ENCODE measurements at places on chromosomes 1 and 21.

DNA sequence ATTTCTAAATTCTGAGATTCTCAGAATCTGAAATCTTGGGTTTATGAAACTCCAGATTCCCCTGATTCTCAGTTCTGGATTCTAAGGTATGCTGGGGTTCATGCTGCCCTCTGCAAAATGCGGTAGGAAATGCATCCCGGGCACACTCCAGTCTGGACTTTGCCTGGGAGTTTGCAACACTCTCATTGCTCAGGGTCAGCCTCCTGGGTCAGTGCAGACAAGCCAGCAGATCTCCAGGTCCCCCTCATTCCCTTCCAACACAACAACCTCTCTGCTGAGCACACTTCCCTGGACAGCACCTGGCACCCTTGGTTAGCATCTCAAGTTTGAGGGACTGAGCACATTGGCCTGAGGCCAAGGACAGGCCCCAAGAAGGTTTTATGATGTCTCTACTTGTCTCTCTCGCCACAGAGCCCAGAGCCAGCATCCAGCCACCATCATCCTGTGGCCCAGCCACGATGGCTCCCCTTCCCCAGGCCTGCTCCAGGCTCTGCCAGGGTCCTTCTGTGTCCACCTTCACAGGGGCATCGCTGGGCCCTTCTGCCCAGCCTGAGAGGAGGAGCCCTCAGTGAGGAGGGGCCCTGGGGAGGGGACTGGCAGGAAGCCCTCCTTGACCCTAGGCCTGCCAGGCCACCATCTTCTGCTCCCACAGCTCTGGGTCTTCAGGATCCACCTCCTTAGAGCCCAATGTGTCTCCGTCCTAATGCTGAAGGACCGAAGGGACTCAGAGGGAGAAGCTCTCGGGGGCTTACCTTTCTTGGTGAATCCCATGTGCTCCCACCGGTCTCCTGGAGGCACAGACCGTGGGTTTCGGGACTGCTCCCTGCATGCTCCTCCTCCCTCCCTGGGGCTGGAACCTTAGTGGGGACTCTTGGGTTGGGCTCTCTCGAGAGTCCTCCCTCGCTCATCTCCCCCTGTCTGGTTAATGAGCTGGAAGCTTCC, 550.7 kb downstream of the PTPRU start:
- no peak for DNase-seq

DNA sequence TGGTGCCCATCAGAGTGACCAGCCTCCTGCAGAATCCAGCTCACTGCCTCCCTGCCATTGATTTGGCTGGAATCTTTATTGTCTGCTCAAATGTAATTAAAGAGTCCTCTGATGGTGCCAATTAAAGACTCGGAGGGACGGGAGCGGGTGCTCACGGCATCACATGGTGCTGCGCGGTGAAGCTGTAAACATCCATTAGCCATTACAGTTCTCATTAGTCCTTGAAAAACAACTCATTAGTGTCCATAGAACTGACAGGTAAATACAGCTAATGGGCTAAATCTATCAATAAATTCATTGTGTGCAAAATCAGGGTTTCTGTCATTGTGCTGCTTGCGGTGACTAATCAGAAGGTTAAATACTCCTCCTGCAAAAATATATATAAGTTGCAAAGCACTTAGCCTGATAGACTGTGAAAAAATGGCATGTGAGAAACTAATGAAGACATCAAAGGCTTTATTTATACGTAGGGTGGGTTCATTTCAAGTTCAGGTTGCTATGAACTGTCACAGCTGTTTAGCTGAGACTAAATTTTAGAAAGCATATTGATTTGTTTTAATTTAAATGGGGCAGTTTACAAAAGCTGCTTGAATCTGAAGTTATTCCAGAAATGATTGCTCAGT, 289.8 kb upstream of the POU3F1 start:
- no peak for DNase-seq

DNA sequence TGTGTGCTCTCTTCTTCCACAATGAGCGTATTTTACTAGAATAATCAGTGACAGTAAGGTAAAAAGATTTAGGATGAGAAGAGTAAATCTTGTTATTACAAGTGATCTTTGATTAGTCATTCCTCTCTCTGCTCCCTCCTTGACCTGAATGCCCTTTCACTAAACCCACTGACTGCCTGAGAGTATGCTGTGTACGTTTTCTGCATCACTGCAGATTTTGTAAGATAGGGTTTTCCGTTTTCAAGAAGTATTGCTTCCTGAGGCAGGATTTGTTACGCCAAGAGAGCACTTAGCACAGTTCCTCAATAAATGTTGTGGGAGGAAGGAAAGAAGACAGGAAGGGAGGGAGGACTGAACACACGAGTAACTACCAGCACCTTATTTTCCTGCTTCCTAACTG, 7.7 kb upstream of the LAMB3 start:
- DNase-seq = no peak

DNA sequence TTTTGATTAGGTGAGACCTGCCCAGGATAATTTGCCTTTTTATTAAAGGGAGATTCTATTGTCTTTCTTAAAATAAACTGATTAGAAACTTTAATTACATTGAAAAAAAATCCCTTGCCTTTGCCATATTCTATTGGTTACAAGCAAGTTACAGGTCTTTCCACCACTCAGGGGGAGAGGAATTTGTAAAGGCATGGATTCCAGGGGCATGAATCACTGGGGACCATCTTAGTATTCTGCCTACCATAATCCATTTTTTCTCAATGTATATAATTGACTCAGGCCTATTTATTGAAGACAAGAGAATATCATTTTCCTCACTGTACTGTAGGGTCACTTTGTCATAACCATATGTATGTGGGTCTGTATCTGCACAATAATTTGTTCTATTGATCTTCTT, 124.3 kb upstream of the PDE4B start:
- no peak for DNase-seq

DNA sequence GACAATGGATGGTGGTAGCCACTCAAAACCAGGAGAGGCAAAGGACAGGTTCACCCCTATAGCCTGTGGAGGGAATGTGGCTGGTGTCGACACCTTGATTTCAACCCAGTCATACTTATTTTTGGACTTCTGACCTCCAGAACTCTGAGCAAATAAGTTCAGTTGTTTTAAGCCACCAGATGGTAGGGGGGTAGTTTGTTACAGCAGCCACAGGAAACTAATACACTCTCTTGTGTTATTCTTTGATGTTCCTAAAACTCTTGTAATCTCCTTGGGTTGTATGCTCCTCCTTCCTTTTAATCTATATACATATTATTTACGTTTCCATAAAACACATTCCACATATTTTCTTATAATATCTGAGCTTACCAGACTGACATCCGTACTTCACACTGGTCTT, 65.9 kb downstream of the ZBTB18 start:
- DNase-seq = no peak

DNA sequence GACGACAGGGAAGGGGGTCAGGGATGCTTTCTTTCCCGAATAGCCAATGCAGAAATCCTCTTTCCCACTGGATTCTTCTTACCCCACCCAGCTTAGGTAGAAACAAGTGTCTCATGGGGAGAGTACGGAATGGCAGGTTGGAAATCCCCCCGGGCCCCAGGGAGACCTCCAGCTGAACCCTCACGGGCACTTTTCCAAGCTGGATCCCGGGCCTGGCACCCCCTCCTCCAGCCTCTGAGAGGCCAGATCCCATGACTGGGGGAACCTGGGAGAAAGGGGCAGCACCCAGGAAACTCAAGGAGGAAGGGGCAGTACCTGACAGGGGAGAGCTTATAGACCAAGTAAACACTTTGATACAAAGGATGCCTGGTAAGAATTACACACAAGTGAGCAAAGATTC, 1.3 kb downstream of the PKP1 start:
- DNase-seq = no peak

DNA sequence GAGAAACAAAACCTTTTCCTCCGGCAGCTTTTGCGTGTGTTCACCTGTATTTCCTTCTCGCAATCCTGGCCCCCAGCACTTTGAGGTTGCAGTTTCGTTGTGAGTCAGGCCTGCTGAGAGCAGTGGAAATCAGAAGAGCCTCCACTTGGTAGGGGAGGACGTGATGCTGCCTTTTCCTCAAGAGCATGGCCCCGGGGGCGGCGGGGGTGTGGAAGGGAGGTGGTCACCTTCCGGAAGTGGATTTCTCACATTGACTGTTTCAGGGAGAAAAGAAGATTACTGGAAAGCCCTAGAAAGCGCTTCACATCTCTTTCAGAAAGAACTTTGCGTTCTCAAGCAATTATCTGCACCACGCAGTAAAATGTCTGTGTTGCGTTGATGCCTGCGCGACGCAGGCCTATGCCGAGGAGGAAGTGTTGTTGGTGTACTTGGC, 12.2 kb upstream of the IL10 start:
- DNase-seq = peak; percentile 85

DNA sequence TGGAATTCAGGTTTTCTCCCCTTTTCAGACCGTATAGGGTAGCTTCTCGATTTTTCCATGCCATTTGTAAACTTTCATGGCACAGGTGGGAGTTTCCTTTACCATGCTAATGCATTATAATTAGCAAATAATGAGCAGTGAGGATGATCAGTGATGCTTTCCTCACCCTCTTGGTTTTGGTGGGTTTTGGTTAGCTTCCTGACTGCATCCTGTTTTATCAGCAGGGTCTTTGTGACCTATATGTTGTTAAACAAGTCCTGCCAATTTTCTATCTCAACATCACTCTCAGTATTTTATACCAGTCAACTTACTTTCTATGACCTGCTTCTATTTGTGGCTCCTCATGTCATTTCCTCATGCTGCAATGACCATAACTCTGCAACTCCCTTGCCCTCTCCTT, 1345.1 kb downstream of the NCAM2 start:
- no peak for DNase-seq

DNA sequence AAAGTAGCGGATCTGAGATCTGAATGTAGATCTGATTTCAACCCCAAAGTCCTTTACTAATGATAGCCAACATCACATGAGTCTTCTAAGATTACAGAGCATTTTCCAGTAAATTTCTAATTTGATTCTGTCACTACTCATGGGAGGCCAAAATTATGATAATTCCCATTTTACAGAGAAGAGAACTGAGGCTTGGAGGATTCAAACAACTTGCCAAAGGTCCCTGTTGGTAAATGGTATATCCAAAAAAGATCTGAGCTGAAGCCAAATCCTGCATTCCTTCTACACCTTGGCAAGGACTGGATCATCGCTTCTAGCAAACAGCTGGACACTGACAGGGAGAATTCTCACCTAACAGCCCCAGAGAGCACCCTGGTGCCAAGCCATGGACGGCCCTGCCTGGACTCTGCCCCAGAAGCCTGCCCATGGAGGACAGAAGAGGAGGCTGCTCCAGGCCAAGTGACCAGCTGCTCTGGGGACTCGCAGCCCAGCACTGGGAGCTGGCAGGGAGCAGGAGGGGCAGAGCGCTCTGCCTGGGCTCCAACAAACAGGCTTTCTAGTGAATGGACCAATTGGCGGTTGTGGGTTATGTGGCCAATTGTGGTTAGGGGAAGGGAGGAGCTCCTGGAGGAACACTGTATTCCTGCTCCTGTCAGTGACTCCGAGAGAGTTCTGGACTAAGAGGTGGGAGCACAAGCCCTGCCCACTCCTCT, 6.4 kb upstream of the CSF1 start:
- no peak for DNase-seq

DNA sequence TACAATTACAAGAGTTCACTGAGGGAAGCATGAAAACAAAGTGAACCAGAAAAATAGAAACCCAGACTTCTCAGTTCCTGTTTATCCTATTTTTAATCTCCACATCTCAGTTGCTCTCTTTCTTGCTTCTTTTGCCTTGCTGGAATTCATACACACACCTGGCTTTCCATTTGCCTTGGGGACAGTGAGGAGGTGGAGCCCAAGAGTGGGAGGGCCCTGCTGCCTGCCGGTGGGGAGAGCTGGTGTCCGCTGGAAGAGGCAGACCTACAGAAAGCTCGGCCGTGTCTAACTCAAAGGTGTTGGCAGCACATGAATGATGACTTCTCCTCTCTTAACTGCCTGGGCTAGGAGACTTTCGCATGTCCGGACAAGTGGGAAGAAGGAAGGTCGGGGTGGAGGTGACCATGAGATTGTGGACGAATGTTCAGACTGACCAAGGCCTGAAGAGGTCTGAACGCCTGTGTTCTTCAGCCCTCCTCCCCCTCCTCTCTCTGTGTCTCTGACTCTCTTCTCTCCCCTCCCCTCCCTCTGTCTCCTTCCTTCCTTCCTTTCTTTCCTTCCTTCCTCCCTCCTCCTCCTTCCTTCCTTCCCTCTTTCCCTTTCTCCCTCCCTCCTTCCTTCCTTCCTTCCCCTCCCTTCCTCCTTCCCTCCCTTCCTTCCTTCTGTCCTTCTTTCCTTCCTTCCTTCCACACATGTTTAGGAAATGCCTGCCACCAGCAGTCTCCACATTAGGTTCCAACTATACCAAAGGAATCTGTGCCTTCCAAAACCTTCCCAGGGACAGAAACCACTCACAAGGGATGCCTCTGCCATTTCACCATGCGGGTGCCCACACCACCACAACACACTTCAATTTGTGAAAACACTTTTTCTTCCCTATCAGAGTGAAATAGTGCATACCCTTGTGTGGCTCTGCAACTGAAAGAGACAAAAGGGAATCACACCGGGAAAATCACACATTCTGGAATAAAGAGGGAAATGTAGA, 157.3 kb upstream of the RUNX1 start:
- no peak for DNase-seq

DNA sequence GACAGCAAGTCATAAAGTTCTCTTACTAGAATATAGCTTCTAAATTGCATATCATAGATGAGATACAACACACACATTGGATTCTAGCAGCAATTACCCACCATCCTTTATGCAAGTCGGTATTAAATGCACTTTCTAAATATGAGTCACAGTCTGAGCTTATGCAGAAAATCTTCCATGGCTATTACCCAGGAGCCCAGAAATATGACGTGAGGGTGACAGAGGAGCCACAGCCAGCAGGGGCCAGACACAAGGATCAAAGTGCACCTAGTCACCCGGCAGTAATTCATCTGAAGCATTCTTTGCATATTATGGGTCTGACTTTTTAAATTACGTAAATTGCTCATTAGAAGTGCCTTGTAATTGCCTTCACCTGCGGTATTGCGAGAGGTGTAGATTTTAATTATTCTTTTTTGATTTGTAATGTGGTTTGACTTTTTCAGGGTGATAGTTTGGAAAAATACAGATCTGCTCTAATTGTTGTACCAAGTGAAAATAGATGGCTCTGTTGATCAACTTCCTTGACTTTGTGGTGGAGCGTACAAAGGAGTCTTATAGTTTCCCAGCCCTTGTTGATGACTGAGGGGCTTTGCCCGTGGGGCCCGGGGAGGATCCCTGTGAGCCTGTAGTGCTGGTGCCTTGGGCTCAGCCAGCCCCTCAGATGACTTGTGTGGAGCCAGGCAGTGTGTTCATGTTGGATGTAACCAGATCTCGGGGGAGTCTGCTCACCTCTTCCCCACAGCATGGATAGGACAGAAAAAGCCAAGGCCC, 470.0 kb upstream of the VAMP3 start:
- DNase-seq = no peak

DNA sequence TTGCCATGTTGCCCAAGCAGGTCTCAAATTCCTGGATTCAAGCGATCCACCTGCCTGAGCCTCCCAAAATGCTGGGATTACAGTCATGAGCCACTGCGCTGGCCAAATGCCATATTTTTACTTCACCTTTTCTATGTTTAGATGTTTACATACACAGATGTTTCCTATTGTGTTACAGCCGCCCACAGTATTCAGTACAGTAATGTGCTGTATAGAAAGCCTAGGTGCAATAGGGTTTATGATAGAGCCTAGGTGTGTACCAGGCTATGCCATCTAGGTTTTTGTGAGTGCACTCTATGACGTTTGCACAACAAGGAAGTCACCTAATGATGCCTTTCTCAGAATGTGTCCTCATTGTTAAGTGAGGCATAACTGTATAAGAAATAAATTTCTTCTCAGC, 153.4 kb downstream of the CHRM3 start:
- DNase-seq = no peak

Data from activated CD4-positive, alpha-beta T cell treated with anti-CD3 and anti-CD28 coated beads, Interleukin-2, amount 50 U/mL, for 24 hours (primary cell).